Activated CD4-positive, alpha-beta T cell treated with anti-CD3 and anti-CD28 coated beads, Interleukin-2, amount 50 U/mL, for 48 hours (primary cell): ENCODE measurements at places on chromosomes 5 and 9.

DNA sequence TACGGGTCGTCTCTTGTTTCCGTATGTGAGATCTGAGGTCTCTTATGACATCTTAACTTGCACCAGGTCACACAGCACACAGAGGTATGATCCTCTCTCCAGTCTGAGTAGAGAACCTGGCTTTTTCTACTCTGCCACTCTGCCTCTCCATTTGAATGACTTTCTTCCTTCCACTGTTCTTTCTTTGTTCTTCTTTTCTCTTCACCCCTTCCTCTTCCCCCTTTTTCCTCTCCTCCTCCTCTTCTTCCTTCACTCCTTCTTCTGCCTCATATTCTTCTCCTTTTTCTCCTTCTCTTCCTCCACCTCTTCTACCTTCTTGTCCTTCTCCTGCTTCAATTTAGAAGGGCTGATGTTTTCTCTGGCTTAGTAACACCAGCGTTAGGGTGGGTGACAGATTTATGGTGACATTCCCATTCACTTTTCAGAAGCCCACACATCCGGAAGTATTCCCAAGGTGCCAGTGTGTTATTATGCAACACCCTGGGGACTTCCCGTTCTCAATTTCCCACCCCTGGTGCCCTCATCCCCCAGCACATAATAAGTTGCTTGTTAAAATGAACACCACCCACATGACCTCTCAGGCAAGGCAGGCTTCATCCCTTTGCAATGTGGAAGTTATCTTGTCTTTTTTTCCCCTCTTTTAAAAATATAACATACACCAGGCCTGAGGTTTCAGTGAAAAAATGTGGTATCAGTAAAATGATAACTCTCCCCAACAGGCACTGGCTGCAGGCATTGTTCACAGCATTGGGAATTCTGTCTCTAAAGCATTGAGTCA, 122.0 kb downstream of the PAPPA start:
- no peak for DNase-seq

GRCh38 chr9:115106642-115107041, 11.3 kb downstream of the TNC start:
- DNase-seq: no peak

- DNase-seq: no peak
These were observed 475.1 kb downstream of the SPOCK1 start for GRCh38 chr5:137024044-137024443.

DNA sequence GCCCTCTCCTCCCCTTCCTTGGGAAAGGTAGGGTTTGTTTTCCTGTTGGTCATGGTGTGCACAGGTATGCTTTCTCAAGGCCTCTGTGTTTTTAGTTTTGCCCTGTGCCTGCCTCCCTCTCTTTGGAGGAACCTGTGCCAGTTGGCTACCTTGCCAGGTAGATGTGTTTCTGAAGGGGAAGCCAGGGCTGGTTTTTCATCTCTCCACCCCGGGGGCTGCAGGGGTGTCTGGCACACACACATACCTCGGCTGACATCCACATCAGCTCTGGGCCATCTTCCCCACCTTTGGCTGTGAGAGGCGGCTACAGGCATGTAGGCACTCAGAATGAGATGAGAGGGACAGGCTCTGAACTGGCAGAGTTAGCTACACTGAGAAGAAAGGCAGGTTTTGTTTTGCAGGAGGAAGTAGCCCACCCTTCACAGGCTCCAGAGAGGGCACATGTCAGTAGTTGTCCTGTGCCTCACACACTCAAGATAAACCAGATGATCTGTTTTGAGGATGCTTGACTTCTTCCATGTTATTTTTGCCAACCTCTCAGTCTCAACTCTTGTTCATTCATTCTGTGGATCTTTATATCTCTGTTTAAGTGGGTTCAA, 9.7 kb downstream of the RGMB start:
- DNase-seq: no peak

DNA sequence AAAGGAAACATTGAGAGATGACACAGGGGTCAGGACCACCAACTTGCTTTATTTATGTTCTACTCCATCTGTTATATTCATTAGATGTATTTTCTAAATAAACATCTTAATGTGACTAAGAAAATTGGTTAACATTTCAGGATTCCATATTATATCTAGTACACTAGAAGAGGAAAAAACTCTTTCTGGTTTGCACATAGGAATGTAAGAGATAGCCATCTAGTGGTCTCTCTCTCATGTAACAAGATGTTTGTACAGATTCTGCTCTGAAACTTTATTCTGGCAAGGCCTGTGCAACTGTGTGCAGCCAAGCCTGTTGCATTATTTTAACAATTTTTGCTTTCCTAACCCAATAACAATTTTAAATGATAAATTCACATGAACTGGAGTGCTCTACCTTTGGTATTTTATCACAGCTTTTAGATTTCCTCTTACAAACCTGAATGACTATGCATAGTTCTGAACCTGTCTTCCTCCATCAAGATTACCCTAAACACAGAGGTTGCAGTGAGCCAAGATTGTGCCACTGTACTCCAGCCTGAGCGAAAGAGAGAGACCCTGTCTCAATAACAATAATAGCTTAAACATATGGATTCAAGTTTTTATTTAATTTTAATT, 148.2 kb downstream of the GIN1 start:
- no peak for DNase-seq

GRCh38 chr9:2700909-2701550, 16.3 kb upstream of the KCNV2 start:
- DNase-seq: no peak

DNA sequence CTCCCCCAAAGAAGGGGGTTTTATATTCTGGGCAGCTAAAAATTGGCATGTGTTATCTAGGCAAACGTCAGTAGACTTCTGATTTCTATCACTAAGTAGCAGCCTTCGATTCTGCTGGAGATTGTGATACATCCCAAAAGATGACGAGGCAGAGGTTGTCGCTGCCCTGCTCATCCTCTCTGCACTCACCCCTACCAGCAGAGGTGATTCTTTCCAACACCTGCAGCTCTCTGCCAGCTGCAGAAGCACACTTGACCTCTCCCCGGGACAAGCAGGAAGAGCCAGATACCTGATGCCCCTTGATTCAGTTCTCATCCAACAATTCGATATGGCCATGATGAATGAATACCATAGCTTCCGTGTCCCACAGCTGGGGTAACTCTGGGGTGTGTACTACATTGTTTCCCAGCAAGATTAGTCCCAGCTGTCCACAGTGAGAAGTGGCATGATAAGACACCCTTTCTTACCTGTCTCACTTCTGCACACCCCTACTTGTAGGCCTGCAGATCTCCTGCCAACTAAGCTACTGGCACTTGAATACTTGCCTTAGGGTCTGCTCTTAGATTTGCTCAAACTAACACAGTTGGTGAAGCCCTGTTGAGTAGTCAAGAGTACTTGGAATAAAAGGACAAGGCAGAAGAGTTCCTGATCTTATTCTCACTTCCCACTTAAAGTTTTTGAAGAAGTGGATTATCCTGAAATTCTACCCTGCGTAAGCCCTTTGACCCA, 37.6 kb upstream of the SMAD5 start:
- no peak for DNase-seq

- no peak for DNase-seq
These were observed 509.2 kb downstream of the CSNK1G3 start for GRCh38 chr5:124021066-124021641.
